ENCODE measurements at places on chromosomes 12 and 14.

DNA sequence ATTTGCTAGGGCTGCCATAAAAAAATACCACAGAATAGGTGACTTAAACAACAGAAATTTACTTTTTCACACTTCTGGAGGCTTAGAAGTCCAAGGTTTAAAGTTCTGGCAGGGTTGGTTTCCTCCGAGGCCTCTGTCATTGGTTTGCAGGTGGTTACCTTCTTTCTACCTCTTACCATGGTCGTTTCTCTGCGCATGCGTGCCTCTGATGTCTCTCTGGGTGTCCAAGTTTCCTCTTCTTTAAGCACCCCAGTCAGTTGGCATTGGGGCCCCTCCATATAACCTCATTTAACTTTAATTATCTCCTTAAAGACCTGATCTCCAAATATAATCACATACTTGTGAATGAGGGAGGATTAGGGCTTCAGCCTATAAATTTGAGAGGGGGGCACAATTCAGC is 103.2 kb downstream of the SLC15A5 start:
- no peak for DNase-seq

DNA sequence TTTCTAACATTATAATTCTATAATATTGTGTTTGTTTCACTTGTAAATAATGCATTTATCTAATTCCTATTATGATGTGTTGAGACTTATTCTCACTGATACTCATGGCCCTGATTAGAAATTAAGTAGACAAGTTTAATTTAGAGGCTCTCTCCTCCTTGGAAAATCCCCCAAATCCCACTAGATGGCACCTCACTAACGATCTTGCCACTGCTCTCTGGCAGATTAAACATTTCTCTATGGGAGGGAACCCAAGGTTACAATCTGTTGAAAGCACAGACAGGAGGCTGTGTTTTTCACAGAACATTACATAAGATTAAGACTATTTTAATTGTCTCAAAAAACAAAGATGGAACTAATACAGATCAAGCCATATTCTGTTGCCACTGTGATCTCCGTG is 318.7 kb downstream of the LRFN5 start:
- DNase-seq: no peak

- no peak for DNase-seq
These were observed 29.5 kb downstream of the SLC25A21 start for GRCh38 chr14:37142835-37143401.

DNA sequence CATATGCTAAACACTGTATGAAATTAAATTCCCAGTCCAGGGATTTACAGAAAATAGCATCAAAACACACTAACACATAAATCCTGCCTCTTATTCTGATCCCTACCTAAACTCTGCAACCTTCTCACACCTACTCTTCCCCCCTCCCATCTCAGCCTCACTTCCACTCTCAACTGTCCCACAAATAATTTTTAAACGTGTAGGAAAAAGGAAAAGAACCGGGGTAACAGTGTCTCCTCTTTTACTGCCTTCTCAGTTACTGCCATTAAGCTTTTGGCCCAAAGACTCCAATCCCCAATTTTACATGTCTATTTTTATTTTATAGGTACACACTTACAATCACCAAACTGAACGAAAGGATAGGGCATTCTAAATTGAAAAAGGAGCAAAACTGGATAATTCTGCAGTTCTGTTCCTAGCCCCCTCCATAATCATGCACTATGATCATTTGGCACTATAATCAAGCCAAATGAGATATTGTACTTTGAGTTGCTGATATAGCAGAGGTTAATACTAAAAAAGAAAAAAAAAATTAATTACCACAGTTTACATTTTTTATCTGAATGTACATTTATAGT is 2.9 kb downstream of the DUSP16 start:
- DNase-seq: no peak

GRCh38 chr12:23611320-23611719 is 338.1 kb downstream of the SOX5 start:
- no peak for DNase-seq

DNA sequence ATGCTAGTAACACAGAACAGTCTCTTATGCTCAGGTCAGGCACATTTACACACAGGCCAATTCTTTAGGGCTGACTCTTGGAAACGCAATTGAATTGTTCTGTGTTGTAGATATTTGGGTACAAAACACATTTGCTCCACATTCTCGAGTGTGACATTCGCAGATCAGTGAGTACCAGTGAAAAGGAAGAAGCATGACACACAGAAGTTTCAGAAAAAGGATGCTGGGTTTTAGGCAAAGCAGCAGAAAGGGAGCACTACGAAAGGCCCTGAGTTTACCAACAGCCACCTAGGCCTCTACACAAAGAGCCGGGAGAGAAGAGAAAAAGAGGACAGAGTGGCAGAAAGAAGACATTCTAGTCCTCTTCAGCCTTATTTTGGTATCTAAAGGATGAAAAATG is 254.4 kb upstream of the BTG1 start:
- no peak for DNase-seq
